ENCODE measurements at places on chromosomes 2 and 18. TPM values are rescaled to one million over a fixed set of nuclear protein-coding genes. Genes with fewer than 3 reads are reported as not detected.

LIMS4 gene
- 3.3 TPM for total RNA-seq

NT5DC4 gene
- total RNA-seq = not detected

DNA sequence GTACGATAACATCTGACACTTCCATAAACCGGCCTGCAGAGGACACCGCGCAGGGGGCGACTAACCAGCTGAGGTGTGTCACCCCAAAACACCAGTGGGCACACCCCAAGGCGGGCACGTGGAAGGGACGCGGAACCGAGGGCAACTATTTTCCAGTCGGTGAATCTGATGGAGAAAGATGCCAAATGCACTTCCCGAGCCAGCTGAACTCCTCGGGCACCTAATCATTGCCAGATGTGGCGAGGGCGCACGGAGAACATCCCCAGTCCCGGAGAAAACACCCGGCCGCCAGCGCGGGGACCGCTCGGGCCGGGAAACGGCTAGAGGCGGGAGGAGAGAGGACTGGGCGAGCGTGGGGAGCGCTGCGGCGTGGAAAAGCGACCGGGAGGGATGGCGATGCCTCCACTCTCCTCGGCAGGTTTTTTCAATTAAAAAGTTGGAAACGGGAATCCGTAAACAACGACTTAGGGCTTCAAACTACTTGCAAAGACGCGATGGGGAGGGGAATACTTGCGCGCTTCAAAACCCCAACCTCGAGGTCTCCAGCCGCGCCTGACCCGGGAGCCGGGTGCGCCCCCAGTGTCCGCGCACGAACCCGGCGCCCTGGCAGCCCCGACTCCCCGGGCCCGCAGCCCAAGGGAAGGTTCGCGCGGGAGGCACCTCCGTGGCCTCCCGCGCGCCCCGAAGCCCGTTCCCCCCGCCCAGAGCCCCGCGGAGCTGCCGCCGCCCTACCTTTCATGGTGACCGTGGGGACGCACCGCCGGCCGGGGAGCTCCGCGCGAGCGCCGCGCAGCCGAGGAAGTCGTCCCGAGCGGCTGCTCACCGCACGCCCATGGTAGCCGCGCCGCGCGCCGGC is 497 bp downstream of the COLEC12 start:
- no peak for DNase-seq

- no peak for DNase-seq
These were observed 106.6 kb upstream of the ID2 start for GRCh38 chr2:8575038-8575833.

GRCh38 chr2:179812501-179812900 is 48.9 kb downstream of the ZNF385B start:
- DNase-seq = no peak

DNA sequence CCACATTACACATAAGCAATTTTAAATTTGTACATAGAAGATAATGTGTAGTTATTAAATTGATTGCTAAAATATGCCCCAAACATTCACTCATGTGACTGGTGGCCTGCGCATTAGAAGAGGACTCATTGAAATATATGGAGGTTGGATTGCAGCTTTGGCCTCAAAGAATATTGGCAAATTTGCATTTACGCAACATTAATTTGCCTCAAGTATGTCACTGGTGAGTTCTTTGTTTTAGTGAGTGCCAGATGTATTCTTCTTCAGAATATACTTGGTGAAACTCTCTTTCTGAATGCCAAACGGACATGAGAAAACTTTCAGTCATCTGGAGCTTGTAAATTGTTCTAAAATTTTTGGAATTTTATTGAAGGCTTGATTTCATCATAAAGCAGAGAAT is 5.9 kb upstream of the EFEMP1 start:
- no peak for DNase-seq

DNA sequence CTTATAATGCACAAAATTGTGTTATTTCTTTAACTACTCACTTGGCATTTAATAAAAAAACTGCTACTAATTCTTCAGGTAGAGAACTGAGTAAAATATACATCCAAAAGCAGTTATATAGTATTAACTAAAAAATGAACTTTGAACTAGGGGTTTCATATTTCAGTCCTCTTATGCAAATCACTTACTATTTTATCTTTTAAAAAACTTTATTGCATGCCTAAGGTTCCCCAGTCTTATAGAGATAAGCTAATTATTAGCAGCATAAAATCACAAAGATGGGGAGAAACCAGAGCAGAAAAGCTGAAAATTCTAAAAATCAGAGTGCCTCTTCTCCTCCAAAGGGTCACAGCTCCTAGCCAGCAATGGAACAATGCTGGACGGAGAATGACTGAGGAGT is 228.0 kb downstream of the CALCRL start:
- DNase-seq = no peak

DNA sequence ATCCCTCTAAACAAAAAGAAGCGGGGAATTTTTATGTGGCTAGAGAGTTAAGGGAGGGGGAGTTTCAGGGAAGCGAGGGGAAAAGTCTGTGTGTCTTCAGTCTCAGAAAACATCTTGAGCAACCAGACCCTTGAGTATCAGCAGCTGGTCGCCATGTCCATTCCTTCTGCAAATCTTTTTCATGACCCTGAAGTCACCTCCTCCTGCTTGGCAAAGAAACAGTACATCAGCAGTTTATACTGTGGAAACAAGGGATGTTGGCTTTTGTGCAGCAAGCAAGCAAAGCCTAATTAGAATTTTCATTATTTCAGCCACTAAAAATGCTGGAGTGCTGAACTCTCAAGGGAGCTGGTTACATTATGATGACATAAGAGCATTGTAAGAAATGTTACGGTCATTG is 187.4 kb upstream of the SLC8A1 start:
- no peak for DNase-seq

DNA sequence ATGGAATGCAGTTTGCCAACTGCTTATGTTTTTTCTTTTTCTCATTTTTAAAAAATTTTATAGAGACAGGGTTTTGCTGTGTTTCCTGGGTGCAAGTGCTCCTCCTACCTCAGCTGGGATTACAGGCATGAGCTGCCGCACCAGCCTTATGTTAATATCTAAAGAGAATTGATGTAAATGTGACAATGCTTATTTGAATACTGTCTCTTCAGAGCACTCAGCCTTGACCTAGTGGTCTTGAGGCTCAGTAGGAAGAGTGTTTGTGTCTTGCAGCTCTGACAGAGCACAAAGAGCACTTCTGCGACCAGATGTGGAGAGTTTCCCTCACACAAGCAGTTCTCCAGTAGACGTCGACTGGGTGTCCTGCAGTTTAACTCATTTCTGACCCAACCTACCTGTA is 55.3 kb downstream of the ARHGEF4 start:
- DNase-seq = no peak

- DNase-seq = no peak
These were observed 355.1 kb downstream of the TXNL1 start for GRCh38 chr18:56283316-56283715.

- DNase-seq = no peak
These were observed 77.5 kb downstream of the FEZ2 start for GRCh38 chr2:36520431-36520830.
